ENCODE measurements at places on chromosomes 13 and 19.
A peak's percentile ranks its signal among the peaks of the same experiment; 100 is the strongest.

DNA sequence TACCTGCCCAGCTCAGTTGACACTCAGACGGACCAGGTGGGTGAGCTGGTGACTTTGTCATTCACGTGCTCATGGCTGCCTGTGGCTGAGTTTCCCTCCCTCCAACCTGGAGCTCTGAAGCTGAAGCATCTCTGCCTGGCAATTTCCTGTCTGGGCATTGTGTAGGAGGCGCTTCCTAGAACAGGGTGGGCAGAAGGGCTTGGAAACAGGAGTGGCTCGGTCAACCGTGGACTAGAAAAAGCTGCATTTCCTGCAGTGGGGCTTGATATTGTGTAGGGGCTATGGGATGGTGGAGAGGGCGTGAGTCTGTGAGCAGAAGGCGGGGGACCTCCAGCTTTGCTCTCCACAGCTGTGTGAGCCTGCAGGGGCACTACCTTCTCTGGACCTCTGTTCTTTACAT, 278.3 kb downstream of the TEX29 start:
- no peak for DNase-seq

DNA sequence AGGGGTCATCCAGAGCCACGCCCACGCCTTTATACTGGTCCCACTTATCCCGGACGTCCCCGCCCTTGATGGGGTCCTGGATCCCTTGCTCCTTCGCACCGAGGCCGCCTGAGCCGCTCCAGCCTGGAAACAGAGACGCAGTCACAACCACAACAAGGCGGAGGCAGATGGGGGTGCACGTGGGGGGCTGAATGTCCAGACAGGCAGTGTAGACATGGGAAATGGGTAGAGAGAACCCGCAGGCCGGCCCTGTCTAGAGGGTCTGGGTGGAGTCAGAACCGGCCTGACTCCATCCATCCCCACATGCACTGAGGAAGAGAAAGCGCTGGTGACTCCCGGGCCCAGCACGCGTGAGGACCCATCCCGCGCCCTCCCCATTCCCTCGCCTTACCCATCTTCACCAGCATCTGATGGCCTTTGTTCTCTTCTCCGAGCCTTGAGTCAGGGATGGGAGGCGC, 23.0 kb downstream of the CHERP start:
- no peak for DNase-seq

- no peak for DNase-seq
These were observed 1576.5 kb downstream of the PCDH9 start for GRCh38 chr13:65653613-65654012.

DNA sequence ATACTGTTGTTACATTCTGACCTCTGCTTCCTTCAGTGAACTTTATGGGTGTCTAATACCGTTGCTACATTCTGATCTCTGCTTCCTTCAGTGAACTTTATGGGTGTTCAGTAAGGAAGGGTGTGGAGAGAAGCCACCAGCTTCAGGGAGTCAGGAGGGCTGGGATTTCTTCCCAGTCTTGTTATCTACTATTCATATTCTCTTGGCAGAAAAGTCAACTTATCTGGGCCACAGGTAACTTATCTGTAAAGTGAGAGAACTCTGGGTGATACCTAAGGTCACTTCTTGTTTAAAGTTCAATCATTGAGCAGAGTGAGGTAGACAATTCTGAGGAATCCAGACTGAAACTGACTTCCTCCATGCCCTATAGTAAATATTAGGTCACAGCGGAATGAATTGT, 71.2 kb upstream of the STK24 start:
- no peak for DNase-seq

DNA sequence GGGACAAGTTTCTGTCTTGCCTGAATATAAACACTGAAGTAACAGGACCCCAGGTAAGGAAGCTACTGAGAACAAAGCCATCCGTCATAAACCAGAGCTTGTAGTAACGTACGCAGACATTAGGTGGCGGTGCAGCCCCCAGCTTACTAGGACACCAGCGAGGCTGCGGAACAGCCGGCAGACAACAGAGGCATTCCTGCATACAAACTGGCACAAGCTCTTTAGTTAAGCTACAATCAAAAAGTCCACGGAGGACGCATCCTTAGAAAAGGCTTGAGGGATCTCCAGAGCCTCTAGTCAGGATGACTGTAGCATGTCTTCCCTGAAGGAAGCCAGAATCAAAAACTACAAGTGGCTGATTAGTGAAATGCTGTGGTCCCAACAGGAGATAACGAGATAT, 26.2 kb downstream of the ZNF160 start:
- peak; percentile 19 for DNase-seq

GRCh38 chr13:30440910-30441703, 18.8 kb downstream of the UBE2L5 start:
- DNase-seq = no peak

GRCh38 chr13:93260591-93260990, 34.0 kb downstream of the GPC6 start:
- DNase-seq = no peak

DNA sequence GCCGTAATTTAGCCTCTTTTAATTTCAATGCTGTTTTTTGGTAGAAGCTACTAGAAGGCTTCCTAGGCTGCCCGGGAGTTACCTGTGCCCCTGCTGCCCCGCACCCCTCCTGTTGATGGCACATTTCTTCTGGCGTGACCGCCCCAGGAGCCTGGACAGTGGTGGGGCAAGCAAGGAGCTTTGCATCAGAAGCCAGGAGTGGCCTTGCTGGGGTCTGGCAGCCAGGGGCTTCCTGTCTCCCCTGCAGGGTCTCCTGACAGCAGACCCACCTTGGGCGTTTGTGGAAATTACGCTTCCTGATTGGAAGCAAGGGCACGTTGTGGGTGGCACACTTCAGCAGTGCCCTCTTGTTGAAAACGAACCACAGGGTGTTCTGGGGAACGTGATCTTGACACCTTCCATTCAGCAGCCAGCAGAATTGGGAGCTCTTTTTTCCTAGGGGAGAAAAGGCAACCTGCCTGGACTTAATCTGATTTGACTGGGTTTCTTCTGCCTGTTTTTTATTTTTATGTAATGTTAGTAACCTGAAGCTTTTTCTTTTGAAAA, 90.0 kb upstream of the TEX29 start:
- no peak for DNase-seq

DNA sequence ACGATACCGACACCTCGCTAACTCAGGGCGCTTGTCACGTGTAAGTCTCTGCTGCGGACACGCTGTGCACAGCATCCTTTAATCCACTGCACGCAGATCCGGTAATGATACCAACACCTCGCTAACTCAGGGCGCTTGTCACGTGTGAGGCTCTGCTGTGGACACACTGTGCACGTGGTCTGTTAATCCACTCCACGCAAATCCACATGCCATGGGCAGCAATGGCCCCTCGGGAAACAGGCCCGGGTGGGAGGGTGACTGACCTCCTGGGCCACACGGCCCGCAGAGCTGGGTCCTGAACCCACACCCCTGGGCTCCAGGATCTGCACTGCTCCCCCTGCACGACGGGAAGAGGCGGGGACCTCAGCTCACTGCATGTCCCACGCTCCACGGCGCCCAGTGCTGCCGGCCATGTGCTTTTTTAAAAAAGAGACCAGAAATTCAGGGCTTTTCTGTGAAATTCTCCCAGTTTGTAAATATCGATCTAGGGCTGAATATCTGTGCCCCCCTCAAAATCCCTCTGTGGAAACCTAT, 16.1 kb downstream of the SHC2 start:
- no peak for DNase-seq

- no peak for DNase-seq
These were observed 120.7 kb downstream of the RXFP2 start for GRCh38 chr13:31860002-31860401.

- no peak for DNase-seq
These were observed 17.7 kb upstream of the SLC35E1 start for GRCh38 chr19:16589917-16590316.

- no peak for DNase-seq
These were observed 231.7 kb downstream of the FOXO1 start for GRCh38 chr13:40434516-40435397.

DNA sequence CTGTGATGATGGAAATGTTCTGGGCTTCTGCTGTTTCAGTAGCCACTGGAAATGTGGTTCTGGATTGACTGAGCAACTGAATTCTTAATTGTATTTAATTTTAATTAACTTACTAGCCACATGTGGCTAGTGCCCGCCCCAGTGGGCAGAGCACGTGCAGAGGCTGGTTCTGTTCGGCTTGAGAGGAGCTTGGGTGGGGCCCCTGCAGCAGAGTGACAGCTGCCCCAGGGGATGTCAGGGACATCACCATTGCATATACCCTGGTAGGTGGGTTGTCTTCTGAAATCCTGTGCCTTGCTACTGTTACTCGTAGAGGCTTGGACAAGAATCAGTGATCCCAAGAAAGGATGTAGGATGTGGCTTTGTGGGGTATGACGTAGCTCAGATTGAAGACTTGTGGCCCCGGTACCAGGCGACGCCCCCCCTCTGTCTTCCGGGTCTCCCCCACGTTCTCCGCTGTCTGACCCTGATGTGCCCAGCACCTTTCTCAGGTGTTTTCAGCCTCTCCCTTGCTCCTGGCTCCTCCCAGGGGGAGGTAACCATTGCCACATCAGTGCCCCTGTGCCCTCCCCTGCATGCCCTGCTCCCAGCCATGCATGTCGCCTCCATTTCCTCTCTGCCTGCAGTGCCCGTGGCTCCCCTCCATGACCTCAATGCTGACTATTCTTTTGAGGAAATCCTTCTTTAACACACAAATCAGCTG, 102.6 kb upstream of the RNF113B start:
- no peak for DNase-seq

DNA sequence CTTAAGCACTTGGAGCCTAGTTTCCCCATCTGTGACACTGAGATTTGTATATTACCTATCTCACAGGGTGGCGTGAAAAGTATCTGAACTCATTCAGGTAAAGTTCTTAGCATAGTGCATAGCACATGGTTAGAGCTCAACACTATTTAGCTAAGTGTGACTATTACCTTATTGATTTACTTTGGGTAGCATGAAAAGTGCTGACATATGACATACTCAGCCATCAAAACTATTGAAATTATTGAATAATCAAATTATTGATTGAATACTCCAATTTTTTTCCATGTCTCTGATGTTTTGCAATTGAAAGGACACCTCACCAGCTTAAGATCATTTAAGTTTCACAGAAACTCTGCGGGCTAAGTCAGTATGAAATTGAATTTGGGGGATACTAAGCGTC, 715.0 kb downstream of the EFNB2 start:
- no peak for DNase-seq

GRCh38 chr13:38814331-38814730, 127.5 kb downstream of the FREM2 start:
- no peak for DNase-seq

DNA sequence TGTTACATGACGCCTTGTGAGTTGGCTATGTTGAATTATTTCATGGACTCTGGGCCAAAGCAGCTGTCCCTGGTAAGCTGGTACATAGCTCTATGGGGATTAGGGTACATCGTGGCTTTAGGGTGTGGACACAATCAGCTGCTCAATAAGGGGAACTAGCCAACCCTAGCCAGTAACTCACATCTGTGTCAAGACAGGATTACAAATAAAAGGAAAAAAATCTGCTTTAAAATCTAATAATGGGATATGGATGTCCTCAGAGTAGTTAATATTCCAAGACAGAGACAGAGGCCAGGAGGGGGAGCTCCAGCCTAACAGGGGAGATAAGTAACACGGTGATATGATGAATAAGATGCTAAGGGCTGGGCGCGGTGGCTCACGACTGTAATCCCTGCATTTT, 21.1 kb upstream of the ZNF766 start:
- DNase-seq = no peak

- no peak for DNase-seq
These were observed 98.3 kb downstream of the TNFRSF19 start for GRCh38 chr13:23668562-23668961.

- DNase-seq = no peak
These were observed 86.4 kb downstream of the RGCC start for GRCh38 chr13:41543664-41544300.

DNA sequence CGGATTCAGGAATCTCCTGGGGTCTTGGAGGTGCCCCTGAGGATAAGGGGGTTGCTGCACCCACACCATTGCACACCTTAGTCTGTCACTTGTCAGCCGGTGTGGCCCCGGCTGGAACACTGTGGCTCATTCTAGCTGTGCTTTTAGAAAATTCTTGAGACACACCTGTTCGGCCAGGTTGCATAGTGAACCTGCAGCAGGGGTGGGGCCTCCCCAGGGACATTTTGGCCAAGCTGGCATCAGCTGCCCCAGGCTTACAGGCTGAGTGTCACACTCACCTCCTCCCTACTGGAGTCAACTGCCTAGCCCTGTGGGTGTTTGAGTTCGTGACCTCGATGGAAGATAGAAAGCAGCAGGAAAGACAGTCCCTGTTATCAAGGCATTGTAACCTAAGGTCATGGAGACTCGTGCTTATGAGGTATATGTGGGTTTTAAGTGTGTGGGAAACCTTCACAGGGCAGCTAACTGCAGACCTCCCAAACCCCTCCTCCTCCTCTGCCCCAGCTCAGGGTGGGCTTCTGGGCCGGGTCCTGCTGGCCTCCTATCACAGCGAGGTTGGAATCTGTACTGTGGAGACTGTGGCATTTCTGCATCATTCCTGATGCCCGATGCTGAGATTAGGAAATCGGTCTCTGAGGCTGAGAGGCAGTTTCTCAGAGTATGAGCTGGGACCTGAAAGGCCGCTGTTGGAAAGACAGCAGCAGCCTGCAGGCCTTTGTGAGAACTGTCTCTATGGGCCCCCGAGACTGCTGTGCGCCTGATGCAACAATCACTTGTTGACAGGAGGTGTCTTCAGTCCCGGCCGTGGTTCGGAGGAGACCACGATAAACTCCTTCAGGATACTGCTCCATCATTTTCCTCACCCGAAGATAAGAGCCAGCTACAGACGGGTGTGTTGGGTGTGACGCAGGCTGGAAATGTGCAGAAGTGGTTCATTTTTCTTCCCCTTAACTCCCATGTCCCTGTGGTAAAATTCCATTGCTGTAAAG, 72.2 kb downstream of the ATP11A start:
- no peak for DNase-seq

DNA sequence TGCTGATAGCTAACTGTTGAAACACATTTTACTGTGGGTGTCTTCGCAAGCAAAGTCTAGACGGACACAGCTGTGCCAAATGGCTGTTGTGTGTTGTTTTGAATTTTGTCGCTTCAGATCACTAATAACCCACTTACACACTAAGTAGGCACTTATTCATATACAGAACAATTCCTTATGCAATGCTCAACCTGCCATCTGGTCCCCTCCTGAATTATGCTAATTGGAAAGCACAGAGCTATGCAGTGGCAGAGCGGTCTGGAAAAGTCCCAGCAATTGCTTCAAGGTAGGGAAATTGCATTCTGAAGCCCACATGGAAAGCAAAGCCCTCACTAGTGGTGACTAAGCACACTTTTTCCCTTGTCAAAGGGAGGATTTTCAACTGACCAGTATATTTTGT, 69.9 kb downstream of the C13orf42 start:
- DNase-seq = no peak

DNA sequence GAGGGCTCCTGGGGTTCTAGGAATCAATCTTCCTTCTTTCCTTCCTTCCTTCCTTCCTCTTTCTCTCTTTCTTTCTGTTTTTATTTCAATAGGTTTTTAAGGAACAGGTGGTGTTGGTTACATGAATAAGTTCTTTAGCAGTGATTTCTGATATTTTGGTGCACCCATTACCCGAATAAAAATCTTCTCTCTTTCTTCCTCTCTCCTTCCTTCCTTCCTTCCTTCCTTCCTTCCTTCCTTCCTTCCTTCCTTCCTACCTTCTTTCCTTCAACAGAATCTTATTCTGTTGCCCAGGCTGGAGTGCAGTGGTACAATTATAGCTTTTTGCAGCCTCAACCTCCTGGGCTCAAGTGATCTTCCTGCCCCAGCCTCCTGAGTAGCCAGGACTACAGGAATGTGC, 16.0 kb upstream of the URI1 start:
- no peak for DNase-seq

Measured in NCI-H1048 (cell line).